ENCODE measurements at places on chromosomes 7 and 10.

- DNase-seq = no peak
Observed at GRCh38 chr7:69617364-69617763, 19.1 kb downstream of the AUTS2 start.

DNA sequence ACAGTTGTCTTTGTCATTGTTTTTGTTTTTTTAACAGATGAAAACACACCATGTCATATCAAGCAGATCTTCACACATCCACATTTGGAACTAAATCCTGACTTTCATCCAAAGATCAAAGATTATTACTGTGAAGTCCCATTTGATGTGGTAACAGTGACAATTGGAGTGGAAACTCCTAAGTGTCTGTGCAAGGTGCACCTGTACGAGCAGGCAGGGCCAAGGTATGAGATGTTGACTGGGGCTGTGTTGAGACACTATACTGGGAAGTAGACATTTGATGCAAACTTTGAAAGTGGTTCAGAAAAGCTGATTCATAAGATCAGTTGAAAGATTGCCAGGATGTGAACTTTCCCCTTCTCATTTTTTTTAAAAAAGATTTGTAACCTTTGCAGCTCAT is 152.3 kb downstream of the CPED1 start:
- no peak for DNase-seq

- DNase-seq = no peak
Observed at GRCh38 chr10:21920633-21921032, 82.9 kb downstream of the DNAJC1 start.

DNA sequence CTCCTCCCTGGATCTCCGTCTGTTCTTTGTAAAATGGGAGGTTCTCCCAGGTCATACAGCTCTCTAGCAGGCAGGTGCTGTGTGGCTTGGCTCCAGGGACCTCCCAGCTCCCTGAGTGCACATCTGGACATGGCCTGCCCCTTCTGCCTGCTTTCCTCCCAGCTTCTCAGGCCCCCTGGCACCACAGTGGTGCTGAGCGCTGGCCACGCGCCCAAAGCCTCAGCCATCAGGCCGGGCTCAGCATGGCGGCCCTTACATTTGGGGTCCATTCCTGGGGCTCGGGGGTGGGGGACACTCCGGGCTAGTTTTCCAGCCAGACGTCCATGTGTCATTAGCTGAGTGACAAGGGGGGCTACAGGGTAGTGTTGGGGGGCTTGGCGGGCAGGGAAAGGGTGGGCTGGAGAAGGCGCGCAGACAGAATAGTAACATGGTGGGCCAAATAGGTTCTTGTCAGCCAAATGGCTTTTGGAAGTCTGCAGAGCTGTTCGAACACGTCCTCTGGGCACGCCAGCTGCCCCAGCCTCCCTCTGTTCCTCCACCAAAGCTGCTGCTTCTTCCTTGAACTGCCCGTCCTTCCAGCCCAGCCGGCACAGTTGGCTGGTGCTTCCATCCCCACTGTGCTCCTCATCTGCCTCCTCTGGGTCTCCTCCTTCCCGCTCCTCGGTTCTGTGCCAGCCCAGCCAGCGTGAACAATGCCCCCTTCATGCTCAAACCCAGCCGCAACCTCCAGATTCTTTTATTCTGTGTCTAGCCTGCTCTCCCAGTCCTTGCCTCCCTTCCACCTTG is 65.9 kb downstream of the GOLGA7B start:
- no peak for DNase-seq

All from stimulated activated CD8-positive, alpha-beta memory T cell treated with anti-CD3 and anti-CD28 coated beads, Interleukin-7, amount 100 ng/mL, for 24 hours (primary cell).